ENCODE measurements at places on chromosomes 12 and 14. TPM values are rescaled to one million over a fixed set of nuclear protein-coding genes. Genes with fewer than 3 reads are reported as not detected.

The CCND2 gene
- total RNA-seq, result 178 TPM

The KRT6B gene
- total RNA-seq, result not detected

The SLCO1B3 gene
- total RNA-seq, result not detected

The TAS2R31 gene
- total RNA-seq, result 6.1 TPM

- DNase-seq, result peak; percentile 78
These were observed 8.9 kb downstream of the GPR65 start for GRCh38 chr14:88013750-88014349.

GRCh38 chr12:103802586-103802886 lies 38.5 kb downstream of the NT5DC3 start:
- peak; percentile 62 for DNase-seq

DNA sequence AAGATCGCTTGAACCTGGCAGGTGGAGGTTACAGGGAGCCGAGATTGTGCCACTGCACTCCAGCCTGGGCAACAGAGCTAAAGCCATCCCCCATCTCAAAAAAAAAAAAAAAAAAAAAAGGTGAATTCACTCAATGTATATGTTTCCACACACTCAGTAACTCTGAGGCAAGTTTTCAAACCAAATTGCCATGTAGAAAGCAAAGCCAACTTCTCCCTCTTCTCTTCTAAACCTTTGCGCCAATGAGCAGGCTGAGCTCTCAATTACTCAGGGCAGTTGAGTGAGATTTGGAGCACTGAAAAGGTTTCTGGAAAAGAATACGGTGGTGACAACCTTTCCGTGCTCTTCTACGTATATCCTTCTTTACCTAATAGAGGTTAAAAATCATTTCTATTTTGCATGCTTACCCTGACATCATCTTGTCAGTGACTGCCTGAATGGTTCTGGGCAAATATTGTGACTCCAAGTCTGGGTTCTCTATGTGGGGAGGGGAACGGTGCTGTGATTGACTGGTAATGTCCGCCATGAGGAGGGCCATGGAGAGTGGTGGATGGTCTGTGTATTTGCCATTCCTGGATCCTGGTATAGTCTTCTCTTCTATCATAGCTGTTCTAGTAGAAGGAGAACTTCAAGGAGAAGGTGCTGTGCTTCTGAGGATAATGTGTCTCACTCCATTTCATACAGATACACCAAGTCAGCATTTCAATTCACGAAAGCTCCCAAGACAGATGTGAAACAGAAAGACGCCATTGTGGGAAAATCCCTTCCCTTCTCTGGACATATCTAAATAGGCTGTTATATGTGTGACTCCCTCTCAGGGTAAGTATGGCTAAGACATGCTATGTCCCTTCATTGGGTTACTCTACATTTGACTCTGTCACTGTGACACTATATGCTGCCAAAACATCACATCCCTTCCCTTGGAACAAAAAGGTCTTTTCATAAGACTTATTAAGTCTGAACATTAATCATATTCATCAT lies 46.2 kb upstream of the MED13L start:
- no peak for DNase-seq

- DNase-seq, result no peak
These were observed 90.0 kb downstream of the RMST start for GRCh38 chr12:97552410-97553121.

- DNase-seq, result no peak
These were observed 208.4 kb downstream of the PAWR start for GRCh38 chr12:79482323-79482722.

All from sigmoid colon (tissue), 7 donors.